ENCODE measurements at places on chromosomes 6 and 20.

DNA sequence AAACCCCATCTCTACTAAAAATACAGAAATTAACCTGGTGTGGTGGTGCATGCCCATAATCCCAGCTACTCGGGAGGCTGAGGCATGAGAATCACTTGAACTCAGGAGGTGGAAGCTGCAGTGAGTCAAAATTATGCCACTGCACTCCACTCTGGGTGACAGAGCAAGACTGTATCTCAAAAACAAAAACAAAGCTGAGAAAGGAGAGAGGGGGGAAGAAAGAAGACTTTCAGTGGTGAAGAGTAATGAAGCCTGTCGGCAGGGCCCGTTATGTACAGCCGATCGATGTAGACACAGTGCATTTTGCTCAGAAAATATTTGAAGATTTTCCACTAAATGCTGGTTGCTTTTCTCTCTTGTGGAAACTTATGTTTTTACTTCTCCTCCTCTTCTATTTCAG, 13.8 kb downstream of the VAPB start:
- no peak for DNase-seq

DNA sequence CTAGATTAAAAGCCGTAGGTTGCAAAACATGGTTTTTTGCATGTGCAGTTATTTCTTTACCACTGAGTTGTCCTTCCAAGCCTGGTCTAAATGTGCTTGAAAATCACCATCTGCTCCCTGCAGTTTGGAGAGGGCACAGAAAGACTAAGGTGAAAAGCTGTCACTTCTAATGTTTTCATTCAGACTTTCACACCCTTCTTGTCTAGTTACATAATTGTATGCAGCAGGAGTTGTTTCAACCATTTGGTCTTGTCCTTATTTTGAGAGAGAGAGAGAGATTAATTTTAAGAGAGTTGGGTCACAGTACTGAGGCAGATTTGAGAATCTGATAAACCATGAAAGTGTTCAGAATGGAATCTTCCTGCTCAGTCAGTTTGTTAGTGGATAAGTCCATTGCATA, 82.5 kb downstream of the ARID1B start:
- no peak for DNase-seq

- DNase-seq = no peak
Measured at GRCh38 chr6:68134796-68135195, 500.3 kb upstream of the ADGRB3 start.

GRCh38 chr20:63017826-63018411, 11.2 kb upstream of the BHLHE23 start:
- no peak for DNase-seq

DNA sequence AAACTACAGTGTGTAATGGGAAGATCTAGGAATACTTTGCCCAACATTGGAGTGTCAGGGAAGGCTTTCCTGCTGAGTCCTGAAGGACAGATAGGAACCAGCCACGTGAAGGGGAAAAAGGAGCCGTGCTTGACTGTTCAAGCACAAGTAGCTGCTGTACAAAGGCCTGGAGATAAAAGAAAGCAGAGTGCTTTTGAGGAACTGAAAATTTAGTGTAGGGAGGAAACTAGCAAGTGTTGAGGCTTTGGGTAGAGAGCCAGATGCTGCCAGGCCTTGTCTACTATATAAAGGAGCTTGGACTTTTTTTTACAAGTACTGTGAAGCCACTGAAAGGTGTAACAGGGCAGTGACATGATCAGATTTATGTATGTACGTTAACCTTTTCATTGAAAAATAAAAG, 39.0 kb downstream of the DSE start:
- no peak for DNase-seq

- no peak for DNase-seq
Measured at GRCh38 chr20:32925481-32926196, 66.9 kb downstream of the EFCAB8 start.

GRCh38 chr6:36840432-36841403, 1.5 kb upstream of the CPNE5 start:
- DNase-seq = no peak

DNA sequence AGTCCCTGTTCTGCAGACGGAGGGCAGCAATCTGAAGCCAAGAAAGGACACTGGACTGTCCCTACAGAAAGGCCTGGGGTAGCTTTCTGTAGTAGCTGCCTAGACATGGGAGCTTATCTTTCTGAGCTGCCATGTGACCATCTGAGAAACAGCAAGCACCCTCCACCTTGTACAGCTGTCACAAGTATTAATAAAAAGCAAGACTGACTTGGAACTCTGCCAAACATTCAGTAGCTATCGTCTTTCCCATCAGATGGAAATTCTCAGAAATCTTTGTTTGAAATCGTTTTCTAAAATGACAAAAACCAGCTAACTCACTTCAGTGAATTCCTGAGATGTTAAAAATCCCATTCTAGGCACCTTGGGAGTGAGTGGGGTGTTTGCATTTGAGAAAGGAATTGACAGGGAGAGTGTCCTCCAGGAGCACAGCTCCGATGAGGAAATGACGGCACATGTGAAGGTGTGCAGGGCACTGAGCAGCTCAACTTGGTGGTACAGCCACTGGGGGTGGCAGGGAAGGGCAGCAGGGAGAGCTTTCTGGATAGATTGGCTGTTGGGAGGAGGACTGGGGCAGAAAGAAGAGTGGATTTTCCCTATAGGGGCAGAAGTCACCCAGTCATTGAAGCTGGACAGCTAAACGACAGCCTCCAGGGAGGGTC, 24.5 kb downstream of the ACSS1 start:
- DNase-seq = no peak

- DNase-seq = no peak
Measured at GRCh38 chr6:15811107-15811506, 148.3 kb upstream of the DTNBP1 start.

DNA sequence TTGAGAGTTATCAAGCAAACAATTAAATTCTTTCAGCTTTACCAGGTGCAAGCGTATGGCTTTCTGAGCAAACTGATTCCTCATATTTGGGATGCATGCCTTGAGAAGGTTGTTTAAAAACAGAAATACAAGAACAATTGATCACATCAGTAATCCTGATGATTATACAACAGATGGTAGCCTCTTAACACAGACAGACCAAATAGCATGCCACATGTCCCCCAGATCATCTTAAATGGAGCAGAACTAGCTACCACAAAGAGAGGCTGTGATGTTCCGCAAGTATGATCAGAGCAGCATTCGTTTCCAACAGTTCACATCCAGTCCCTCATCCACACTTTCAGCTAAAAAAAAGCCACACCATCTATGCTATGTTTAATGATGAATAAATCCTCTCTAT, 246.2 kb upstream of the NRSN1 start:
- DNase-seq = no peak

DNA sequence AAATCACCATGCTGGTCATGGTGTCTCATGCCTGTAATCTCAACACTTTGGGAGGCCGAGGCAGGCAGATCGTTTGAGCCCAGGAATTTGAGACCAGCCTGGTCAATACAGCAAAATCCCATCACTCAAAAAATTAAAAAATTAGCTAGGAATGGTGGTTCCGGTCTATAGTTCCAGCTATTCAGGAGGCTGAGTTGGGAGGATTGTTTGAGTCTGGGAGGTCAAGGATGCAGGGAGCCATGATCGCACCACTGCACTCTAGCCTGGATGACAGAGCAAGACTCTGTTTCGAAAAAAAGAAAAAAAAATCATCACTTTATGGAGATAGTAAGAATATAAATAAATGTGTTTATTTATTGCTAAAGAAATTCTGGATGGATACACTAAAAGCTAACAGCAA, 124.1 kb downstream of the RNGTT start:
- no peak for DNase-seq

DNA sequence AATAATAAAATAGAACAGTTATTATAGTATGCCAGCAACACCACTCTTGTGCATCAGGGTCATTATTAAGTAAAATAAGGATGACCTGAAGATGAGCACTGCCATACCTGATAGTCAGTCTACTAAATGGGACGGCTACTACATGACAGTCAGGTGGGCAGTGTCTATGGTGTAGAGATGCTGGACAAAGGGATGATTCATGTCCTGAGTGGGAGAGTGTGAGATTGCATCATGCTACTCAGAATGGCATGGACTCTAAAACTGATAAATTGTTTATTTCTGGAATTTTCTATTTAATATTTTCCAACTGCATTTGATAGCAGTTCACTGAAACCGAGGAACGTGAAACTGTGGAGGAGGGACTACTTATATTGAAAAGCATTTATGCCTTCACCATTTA, 38.8 kb downstream of the SNX9 start:
- no peak for DNase-seq

- peak; percentile 47 for DNase-seq
Measured at GRCh38 chr6:147585256-147585655, 76.8 kb downstream of the SAMD5 start.

GRCh38 chr20:1964061-1964460, 29.8 kb downstream of the PDYN start:
- DNase-seq = no peak

GRCh38 chr20:64188682-64189529, 24.7 kb downstream of the MYT1 start:
- no peak for DNase-seq

GRCh38 chr6:38150681-38151296, 331.3 kb downstream of the ZFAND3 start:
- DNase-seq = no peak

DNA sequence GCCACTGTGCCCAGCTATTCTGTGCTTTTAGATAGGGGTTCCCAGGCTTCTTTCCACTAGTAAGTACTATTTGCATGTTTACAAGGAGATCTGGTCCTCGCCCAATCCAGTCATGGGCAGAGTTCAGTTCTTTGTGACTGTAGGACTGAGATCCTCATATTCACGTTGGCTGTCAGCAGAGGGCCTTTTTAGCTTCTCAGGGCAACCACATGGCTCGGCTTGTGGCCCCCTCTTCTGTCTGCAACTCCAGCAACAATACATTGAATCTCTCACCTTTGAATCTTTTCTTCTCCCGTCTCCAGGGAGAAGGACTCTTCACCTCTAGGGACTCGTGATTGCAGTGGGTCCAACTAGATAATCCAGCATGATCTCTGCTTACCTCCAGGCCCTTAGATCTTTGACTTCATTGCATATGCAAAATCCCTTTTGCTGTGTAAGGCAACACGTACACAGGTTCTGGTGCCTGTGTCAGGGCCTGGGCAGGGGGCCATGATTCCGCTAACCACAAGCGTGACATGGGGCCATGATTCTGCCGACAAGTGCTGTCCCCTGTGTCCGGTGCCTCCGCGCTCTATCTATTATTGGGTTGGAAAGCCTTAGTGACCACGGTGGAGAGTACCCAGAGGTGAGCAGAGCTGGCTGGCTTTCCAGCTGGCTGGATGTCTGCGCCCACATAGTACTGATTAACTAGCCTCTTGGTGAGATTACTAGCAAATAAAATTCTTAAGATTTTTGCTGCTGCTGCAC, 5.1 kb downstream of the CCR6 start:
- no peak for DNase-seq

DNA sequence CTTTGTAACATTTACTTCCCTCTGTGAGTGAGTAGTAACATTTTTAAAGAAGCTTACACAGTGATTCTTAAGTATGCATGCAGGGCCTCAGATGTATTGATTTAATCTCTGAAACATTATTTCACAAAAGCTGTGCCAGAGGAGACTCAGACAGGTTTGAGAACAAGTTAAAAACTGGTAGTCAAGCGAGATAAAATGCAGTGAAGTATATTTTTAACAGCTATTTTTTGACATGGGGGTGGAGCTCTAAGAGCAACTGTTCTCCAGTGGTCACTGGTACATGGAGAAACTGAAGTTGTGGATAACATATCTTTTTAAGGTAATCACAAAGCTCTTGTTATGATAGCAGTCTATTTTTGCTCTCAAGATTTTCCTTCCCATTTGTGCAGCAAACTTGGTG, 20.4 kb downstream of the DSTN start:
- DNase-seq = no peak

DNA sequence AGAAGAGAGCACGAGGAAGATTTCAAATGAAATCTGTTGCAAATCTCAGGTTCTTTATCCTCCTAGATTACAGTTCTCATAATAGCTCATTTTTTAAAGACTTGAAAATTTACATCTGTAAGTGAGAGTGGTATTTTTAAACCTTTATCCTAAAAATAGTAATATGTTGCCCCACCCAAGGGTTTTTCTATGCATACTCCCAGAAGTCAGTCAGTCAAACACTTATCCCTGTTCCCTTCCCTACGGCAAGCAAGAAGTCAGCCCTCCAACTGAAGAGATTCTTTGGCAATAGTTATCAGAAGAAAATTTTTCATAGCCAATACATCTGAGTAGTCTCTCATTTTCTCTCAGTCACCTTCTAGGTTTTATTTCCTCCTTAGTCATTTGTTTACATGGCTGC, 24.1 kb downstream of the ELOVL4 start:
- DNase-seq = no peak

DNA sequence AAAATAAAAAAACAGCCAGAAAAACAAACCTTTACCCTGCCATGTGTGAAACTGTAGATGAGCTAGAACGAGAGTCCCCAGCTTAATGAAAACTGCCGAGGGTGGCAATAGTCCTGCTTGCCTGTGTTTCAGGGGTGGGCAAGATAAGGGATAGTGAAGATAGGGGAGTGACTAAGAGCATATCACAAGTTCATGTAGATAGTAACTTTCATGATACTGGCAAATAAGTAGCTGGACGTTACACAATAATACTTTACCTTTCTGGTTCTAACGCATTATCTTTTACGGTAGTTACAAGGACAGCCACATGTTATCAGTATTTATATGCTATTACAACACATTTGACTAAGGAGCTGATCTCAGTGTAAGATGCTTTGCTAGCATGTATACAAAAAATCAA, 9.3 kb upstream of the FBXO9 start:
- DNase-seq = no peak

DNA sequence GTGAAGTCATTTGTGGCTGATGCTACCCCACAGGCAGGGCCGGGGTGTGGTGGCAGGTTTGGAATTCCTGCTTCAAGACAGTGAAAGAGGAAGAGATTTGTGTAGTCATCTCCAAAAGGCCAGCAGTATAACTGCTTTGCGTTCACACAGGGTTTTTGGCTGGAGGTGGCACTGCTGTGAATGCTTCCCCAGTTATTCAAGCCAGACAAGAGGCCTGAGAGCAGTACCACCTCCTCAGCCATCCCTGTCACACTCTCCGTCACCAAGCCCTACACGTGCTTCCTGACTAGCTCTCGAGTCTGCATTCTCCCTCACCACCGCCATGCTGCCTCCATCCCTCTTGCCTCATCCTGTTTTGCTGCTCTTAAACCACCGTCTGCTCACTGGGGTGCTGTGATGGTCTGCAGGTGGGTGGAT, 23.9 kb downstream of the ARMC2 start:
- DNase-seq = no peak
